ENCODE measurements at places on chromosomes 16 and 17.

DNA sequence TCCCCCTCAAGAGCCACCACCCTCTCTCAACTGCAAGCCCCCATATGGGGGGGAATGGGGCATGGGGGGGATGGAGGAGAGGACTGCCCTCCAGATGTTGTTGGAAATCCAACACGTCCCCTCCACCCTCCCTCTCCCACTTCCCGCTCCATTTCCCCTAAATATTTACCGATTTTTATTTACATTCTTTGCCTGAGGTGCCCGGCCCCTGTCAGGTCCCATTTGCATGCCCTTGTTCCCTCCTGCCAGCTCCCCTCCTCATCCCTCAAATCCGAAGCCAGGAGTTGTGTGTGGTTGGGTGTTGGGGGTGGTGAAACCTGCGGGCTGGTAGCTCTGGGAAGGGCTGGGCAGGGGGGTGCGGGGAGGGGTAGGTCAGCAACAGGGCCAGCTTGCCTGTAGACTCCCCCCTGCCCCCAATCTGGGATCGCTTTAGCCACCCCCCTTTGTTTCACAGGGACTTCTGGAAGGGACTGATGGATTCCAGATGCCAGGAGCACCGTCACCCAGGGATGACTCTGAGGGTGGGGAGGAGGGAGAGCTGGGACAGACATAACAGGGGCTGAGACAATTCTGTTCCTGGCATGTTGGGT is 39.7 kb upstream of the NGFR start:
- no peak for DNase-seq

DNA sequence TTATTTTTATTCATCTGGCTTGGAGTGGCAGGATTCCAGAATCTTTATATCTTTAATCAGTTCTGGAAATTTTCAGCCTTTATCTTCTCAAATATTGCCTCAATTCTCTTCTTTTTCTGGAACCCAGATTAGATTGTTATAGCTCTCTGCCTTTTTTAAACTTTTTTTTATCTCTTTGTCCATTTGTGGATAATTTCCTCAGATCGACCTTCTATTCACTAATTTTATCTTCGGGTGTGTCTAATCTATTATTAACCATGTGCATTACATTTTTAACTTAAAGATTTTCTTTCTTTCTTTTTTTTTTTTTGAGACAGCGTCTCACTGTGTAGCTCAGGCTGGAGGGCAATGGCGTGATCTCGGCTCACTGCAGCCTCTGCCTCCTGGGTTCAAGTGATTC is 5.2 kb upstream of the ZFP90 start:
- no peak for DNase-seq

DNA sequence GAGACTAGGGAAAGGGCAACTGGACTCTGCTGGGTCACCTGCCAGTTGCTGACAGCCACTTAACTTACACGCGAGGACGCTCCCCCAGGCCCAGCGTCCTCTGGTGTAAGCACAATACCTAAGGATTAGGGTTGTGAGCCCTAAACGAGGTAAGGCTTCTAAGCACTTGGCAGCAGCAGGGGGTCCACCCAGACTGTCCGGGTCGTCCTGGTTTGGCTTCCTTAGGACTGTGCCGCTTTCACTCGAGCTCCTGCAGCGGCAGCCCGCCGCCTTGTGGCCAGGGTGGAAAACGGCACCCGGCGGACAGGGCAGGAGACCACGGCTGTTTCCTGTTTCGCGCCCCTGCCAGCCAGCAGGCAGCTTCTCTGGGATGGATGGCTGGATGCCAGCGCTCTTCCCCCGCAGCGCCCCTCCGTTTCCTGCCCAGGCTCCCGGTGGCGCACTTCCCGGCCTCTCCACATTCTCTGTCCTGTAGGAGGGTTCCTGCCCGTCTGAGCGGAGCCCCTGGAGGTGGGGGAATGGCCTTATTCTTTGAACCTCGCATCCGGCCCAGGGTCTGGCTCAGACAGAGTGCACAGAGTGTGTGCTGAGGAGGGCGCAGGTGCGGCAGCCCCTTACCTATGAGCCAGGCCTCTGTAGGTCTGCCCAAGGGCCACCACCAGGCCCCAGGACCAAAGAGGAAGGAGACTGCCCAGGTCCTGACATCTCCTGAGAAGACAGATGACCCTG is 47.0 kb upstream of the AMZ2 start:
- DNase-seq: no peak

DNA sequence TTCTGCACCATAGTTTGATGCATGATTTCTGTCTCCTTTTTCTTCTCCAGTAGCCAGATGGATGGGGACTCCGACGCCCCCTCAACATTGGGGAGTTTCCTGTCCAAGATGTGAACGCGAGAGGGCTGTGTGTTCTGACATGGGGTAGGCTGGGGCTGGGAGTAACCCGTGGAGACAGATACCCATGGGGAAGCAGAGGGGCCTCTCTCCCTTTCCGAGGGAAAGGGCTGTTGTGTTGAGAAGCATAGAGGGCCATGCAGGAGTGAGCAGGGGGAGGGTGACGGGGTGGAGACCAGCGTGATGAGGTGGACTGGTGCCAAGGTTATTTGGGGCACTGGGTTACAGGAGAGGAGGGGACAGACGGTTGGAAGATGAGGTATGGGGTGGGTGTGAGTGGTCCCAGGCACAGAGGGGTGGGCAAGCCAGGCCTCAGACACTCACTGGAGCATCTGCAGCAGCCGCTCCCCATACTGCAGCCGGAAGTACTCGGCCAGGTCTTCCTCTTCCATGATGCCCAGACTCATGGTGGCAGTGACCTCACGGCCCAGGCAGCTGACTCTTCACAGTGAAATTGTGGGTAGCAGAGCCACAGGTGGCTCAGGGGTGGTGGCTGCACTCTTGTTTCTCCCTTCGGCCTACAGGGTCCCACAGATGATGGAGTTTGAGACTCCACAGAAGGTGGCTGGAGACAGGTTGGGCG is 400 bp downstream of the CCDC42 start:
- DNase-seq: no peak

- DNase-seq: no peak
These were observed 19.1 kb downstream of the VPS35L start for GRCh38 chr16:19574615-19575014.

- no peak for DNase-seq
These were observed 26.8 kb upstream of the SMPD3 start for GRCh38 chr16:68475071-68475470.

GRCh38 chr17:76007850-76008165 is 7.2 kb downstream of the CDK3 start:
- no peak for DNase-seq

DNA sequence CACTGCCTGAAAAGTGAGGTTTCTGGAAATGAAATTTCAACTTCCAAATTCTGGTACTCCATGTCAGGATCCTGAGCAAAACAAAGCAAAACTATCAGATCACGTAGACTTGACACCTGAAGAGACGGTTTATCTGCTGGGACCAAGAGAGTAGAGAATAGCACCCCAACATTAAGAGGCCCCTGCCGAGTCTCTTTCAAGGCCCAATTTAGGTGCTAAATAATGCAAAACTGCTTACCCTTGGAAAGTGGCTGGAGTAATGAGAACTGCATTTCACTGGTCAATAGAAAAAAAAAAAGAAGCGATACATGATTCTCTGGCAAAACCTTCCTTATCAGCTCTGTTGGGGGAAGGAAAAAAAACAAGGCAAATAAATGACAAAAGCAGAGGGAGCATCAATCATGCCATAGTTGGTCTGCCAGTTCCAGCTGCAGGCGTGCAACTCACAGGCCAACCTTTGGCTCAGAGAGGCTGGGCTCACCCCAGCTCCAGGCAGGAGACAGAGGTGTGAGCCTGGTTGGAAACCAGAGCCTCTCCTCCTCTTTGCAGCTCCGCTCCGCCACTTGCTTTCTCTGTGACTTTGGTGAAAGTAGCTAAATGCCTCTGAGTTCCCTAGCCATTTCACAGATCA is 595.2 kb downstream of the TOX3 start:
- no peak for DNase-seq

DNA sequence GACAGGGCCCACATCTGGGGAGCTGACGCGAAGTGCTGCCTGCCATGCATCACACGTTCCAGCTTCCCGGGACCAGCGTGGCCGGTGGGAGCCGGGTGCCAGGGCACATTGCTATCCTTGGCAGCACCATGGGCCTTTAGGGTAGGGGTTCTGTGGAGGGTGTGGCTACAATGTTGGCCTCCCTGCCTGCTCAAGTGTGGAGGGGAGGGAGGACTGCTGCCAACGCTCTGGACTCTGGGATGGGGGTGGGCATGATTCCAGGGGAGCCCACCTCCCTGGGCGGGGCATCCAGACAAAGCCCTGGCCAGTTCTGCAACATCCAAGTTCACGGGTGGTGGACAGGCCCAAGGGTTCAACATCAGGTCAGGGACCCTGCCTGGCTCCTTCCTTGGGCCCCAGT is 13.9 kb downstream of the GRB7 start:
- DNase-seq: no peak

GRCh38 chr17:37109731-37110710 is 161.3 kb downstream of the AATF start:
- no peak for DNase-seq

GRCh38 chr17:16033729-16034349 is 34.2 kb downstream of the TTC19 start:
- no peak for DNase-seq

GRCh38 chr17:29777663-29778062 is 152.4 kb downstream of the SSH2 start:
- no peak for DNase-seq

GRCh38 chr16:12455287-12455798 is 348.3 kb downstream of the CPPED1 start:
- DNase-seq: no peak

- DNase-seq: no peak
These were observed 18.5 kb downstream of the C16orf82 start for GRCh38 chr16:27085182-27085581.

DNA sequence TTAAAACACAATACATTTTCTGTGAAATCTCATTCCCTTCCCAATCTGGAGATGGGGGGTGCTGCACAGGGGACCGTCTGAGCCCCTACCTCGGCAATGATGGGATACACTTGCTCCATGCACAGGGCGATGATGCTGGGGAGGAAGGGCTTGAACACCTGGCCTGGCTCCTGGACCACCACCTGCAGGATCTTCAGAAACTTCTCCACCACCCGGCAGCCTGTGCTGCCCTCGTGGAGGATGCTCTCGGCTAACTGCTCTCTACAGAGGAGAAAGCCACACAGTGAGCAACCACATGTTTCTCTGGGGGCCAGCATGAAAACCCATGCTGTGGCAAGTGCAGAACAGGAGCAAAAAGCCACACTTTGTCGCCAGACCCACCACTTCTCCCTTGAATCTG is 42.4 kb upstream of the GSG1L start:
- DNase-seq: no peak

DNA sequence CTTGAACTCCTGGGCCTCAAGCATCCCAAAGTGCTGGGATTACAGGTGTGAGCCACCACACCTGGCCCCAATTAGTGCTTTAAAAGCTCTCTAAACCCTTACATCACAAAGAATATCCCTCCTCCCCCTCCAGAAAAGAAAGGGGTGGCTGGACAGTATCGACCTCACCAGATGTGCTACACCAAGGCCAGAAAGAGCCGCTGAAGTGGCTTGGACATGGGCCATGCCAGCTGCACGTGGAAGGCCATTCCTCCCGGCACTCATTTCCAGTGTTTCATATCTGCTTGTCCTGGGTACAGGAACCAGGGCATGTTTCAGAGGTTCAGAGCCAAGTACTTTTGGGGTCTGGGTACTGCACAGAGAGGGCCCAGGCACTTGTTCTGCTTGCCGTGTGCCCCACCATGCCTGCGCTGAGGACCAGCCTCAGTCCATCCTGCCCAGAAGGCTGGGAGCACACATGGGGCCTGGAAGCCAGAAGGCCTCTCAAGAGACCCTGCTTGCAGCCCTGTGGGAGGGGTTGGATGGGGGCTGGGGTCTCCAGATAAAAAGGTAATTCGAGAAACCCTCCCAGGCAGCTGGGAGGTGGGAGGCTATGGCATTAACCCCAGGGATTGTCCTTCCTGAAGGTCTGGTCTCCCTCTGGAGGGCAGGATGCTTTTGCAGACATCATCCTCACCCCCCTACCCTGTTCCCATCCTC is 3.5 kb upstream of the SRRM2 start:
- no peak for DNase-seq

GRCh38 chr17:22410136-22410535 is 717.8 kb downstream of the KCNJ18 start:
- no peak for DNase-seq

- DNase-seq: peak; percentile 78
These were observed 570 bp upstream of the CFDP1 start for GRCh38 chr16:75433732-75434413.

- DNase-seq: no peak
These were observed 693 bp downstream of the CLDN7 start for GRCh38 chr17:7261379-7262191.

- DNase-seq: peak; percentile 11
These were observed 25.9 kb downstream of the BRIP1 start for GRCh38 chr17:61837175-61838051.

DNA sequence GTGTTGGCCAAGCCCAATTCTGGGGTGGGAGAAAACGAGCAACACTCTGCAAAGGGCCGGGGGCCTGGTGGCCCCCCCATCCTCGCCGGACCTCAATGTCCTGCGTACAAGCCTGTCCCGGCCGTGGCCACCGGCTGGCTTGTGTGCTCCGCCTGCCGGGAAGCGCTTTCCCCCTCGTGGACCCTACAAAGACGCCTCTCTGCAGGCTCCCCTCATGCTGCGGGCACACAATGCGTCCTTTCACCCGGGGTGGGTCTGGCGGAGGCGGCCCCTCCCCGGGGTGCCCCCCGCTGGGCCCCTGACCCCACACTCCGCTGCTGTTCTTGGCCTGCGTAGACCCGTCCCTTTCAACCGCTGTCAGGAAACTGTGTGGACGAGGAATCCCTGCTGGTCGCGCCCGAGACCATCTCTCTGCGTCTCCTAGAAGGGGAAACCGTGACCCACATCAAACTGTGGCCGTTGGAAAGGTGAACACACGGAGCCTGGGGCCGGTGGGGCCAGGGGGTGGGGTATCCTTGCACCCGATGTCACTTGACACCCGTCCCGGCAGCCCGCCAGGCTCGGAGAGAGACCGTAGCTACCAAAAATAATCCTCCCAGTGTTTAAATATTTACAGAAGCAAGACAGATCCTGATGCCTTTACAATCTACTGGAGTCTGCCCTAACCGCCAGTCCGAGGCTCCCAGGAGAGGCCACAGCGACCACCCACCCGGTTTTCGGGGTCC is 43.6 kb downstream of the TBC1D16 start:
- DNase-seq: no peak

DNA sequence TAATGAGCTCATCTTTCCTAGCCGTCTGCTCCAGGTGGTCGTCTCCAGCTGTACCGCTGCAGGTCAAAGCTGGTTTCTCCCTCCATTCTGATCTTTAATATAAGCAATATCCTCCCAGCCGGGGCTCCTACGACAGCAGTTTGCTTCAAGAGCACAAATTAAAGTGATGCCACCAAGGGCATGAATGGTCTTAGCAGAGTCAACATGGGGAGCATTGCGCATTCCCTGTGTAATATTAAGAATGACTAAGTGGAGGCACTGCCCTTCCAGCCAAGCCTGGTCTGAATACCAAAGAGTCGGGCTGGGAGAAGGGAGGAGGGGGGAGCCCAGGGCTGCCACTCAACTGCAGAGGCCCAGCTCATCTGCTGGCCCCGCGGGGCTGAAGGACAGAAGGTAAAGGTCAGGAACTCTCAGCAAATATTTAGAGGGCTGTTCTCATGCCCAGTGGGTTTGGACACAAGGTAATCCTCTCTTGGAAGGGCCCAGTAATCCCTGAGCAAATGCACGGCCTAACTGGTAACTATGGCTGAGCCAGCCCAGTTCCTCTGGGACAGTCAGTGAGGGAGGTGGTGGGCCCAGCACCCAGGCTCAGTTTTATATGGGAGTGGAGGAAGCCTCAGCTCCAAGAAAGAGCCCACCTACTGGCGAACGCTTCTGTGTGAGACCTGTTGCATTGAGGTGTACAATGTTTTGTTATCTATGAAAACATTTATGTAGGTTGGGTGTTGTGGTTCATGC is 121.2 kb downstream of the IRX3 start:
- no peak for DNase-seq

- DNase-seq: no peak
These were observed 541 bp downstream of the ZNF18 start for GRCh38 chr17:11996722-11997146.

All from GM04503 (cell line).